ENCODE measurements at places on chromosomes 6 and 20.

DNA sequence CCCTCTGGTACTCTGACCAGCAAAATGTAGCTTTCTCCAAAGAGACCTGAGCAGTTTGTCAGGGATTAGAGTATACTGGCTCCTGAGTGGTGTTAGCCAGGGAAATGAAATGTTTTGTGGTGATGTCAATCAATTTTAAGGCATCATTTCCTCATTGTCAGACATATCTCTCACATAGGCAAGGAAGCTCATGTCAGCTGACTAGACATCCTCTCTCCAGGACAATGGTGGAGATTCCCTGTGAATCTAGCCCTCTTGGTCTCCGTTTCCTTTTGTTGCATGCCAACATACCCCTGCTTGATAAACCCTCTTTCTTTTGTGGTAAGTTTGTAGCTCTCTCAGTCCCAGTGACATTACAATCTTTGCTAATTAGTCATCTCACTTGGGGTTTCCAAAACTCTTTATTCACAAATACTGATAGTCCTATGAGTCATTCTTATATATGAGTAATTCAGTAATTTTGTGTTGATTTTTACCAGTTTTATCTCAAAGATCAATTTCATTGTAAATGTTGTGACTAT, 135.6 kb upstream of the PTPRK start:
- no peak for DNase-seq

GRCh38 chr20:48789781-48790472, 37.9 kb downstream of the PREX1 start:
- no peak for DNase-seq

DNA sequence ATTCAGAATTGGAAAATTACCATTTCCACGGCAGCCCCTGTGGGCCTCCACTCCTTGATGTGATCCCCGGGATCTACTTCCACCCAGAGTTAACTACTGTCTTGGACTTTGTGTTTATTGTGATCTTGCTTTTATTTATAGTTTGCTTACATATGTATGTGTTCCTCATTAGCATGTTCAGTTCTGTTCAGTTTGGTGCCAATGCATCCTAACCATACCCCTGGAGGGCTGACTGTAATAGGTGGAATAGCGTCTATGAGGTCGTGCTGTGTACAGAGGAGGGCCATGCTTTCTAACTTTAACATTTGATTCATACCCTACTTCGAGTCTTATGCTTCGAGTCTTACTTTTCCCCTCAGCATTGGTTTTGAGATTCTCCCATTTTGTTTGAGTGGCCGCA, 104.3 kb upstream of the SLC24A3 start:
- DNase-seq = no peak

DNA sequence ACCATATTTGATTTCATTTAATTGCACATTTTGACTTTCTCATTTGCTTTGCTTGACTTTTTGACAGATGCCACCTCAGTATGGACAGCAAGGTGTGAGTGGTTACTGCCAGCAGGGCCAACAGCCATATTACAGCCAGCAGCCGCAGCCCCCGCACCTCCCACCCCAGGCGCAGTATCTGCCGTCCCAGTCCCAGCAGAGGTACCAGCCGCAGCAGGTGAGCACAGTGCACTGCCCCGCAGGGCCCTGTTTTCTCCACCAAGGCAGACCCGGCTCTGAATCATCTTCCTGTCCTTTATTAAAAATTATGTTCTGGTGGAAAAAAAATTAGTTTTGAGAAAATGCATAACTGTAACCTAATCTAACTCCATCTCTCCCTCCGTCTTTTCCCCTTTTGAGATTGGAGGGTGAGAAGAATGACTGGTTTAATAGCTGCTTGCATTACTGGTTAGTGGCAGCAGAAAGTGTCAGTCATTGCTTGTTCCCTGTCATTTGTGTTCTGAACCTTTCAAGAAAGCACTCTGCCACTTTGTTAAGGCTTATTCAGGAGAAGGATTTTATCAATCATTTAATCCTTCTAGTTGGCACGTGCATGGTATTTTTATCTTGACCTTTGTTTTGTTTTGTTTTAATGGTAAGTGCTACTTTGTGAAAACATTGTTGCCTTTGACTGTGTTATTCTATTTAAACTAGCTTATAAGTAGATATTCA, 124.3 kb downstream of the ARID1B start:
- DNase-seq = no peak

DNA sequence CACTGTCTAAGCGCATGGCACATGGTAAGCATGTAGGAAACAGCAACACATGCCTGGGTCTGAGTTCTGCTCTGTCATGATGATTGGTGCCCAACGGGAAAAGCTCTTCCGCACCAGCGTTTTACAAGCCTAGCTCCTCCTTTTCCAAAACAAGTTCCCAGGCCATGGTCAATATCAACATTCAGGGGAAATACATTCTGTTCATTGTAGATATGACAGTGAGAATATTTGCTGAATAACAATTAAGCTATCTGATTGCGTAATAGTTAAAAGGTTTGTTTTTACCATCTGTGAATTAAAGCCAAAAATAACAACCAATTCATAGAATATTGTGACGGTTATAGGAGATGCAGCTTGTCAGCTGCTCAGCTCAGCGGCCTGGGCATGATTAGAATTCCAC, 404.3 kb upstream of the SLC35B3 start:
- no peak for DNase-seq

DNA sequence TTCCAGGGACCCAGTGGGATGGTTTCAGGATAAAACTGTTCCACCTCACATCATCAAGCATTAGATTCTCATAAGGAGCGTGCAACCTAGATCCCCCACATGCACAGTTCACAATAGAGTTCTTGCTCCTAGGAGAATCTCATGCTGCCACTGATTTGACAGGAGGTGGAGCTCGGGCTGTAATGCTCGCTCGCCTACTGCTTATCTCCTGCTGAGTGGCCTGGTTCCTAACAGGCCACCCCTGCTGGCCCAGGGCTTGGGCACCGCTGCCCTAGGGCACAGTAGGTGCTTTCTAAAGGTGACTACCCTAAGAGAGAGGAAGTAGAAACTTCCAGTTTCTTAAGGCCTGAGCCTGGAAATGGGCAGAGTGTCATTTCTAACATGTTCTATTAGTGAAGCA, 656.9 kb downstream of the PRKN start:
- DNase-seq = no peak
